Activated CD4-positive, alpha-beta T cell treated with anti-CD3 and anti-CD28 coated beads for 36 hours (primary cell): ENCODE measurements at places on chromosomes 5 and 9.

DNA sequence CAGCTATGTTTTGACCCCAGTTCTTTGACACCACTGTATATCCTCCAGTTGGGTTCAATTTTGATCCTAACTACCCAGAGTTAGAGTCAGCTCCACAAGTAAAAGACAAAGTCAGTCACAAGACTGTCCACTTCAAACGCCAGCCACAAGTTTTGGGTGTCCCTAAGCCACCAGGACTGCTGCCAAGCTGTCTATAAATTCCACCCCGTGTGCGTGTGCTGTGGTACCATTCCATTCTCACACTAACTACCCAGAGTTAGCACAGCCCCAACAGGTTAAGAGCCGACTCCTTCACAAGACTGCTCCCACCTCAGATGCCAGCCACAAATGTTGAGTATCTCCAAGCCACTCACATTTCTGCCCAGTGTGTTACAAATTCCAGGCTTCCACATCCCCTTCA is 56.7 kb downstream of the APC start:
- no peak for DNase-seq

DNA sequence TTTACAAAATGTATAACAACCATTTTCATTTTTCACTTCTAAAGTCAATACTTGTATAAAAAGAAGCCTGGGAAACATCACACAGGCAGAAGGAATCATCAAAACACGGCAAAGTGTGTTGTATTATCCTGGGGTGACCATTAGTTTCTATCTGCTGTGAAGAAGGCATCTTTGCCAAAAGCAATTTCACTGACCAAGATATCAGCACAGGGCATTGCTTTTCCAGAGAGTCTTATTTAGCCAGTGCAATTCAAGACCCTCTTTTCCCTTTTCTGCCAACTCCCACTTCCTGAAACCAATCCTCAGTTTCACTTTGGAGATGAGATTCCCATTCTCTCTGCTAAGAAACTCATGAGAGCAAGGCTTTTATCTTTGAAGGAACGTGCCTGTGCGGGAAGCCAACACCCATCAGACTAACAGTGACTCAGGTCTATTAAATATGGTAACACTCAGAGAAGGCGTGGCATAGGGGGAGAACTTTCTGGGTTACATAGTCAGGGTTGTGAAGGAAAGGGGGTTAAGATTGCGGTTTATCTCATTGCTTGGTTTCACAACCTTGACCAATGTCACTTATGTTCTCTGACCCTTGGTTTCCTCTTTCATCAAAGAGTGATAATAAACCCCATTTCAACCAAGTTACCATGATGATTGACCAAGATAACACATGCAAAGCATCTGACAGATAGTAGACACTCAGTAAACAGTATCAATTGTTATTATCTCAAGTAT is 666.9 kb upstream of the KLF4 start:
- no peak for DNase-seq

GRCh38 chr9:69768716-69769115 is 8.9 kb upstream of the PTAR1 start:
- DNase-seq, result no peak

DNA sequence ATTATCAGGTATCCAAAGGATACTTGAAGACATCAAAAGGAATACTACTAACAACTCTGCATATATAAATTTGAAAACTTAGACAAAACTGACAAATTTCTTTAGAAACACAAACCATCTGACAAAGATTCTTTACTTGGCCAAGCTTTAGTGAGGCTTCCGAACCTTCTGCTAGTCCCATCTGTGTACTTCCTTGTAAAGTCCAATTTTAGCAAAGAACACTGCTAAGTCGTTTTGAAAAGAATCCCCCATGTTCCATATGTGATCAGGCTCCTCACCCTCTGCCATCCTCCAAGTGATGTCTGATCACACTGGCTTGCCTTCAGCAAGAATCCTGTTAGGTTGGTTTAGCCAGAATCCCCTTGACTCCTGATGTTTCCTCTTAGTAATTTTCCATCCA is 150.0 kb upstream of the ACO1 start:
- no peak for DNase-seq

DNA sequence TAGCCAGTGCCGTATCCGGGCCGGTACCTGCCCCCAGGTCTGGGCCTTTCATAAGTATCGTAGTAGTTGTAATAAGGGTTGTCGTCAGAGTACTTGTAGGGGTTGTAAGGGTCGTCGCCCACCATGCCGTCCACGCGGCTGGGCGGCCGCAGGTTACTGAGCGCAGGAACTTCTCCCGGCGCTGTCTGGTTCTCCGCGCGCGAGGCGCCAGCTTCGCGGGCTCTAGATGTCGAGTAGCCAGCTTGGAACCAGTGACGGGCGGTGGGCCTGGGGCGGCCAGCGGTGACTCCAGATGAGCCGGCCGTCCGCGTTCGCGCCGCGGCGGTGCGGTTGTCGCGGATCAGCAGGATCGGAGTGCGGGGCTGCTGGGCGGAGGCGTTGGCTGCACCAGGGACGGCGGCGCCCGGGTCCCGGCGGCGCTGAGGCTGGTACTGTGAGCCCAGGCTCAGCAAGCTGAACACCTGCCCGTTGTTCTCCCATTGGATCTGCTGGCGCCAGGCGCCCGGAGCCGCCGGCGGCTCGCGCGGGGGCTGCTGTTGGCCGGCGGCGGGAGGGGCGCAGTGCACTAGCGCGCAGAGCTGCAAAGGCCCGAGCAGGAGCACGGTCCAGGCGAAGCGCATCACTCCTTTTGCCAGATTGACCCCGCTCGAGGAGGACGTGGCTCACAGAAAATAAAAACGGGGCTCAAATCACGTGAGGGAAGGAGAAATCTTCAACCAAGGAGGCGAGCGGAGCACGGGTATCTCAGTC is 518 bp downstream of the LOX start:
- peak; percentile 31 for DNase-seq

DNA sequence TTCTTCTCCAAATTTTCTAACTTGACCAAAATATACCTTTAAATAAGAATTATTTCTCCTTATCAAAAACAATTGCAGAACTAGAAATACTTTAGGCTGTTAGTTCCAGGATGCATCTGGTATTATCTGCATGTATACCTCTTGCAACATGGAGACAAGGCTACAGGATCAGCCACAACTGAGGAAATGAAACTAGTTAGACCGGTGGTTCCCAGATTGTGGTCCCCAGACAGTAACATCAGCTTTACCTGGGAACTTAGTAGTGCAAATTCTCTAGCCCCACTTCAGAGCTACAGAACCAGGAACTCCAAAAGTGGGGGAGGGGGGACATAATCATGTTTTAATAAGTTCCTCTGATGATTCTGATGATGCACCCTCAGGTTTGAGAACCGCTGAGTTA is 61.6 kb upstream of the C9orf72 start:
- DNase-seq, result no peak

GRCh38 chr9:71663931-71664459 is 104.3 kb downstream of the CEMIP2 start:
- no peak for DNase-seq

DNA sequence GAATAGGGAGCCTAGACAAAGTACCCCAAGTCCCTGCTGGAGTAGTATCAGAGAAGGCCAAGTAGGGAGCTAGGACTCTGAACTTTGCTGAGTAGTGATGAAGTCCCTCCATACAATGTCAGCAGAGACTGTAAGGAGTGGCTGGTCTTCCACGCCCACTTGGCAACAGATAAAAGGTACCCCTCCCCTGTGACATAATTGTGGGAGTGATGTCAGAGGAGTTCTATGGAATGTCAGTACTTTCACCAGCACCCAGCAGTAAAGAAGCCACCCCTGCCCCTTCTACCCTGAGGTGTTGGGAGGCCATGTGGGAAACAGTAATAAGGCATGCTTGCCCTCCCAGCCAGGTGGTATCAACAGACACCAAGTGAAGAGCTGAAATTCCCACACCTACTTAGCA is 143.9 kb downstream of the SLIT3 start:
- DNase-seq, result no peak

GRCh38 chr5:77218263-77218662 is 7.8 kb downstream of the PDE8B start:
- no peak for DNase-seq

DNA sequence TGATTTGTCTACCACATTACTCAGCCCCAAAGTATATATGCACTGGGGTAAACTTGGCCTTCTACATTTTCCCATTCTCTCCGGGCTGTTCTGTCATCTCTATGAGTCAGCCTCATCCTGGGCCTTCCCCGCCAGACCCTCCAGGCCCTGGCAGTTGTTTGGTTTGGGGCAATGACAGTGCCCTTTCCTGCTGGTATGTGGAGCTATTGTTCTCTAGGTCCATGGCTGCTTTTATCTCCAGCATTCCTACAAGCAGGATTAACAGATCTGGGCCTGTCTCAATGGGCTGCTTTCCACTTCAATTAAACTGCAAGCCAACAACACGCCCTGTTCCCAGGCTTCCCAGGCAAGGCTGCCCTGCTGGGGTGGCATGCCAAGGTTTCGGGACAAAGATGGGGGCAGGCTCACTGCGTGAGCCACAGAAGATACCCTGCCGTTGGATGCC is 136.4 kb downstream of the SLIT3 start:
- no peak for DNase-seq

DNA sequence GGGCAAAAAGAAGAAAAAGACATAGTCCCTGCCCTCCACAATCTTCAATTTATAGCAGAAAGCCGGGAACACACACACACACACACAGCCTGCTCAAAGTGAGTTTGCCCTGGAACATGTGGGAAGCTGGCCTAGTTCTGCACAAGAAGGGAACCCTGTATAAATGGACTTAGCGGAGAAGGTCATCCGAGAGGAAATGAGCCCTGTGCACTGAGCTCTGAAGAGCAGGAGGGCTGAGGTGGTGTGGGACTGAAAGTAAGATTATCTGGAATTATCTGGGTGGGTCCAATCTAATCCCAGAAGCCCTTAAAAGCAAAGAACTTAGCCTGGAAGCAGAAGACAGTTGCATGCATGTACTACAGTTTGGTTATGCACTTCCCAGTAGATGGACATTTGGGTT is 90.0 kb upstream of the CTSV start:
- no peak for DNase-seq

- DNase-seq, result no peak
Measured at GRCh38 chr5:103690676-103691075, 128.1 kb upstream of the NUDT12 start.

DNA sequence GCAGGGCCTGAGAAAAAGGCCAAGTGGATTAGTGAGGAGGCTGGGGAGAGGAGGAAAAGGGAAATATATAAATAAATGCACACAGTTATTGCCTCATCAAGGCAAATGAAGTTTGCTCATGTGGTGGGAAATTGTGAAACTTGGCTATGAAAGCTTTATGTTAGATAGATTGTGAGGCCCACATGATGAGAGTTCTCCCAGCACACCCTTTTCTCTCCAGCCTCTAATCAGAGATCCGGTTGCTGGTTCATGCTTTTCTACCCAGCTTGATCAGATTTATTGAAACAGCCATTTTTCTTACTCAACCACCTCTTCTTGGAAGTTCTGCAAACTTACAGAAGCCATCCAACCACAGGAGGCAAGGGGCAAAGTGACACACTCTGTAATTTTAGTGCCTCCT is 125.8 kb upstream of the KLF4 start:
- DNase-seq, result no peak

DNA sequence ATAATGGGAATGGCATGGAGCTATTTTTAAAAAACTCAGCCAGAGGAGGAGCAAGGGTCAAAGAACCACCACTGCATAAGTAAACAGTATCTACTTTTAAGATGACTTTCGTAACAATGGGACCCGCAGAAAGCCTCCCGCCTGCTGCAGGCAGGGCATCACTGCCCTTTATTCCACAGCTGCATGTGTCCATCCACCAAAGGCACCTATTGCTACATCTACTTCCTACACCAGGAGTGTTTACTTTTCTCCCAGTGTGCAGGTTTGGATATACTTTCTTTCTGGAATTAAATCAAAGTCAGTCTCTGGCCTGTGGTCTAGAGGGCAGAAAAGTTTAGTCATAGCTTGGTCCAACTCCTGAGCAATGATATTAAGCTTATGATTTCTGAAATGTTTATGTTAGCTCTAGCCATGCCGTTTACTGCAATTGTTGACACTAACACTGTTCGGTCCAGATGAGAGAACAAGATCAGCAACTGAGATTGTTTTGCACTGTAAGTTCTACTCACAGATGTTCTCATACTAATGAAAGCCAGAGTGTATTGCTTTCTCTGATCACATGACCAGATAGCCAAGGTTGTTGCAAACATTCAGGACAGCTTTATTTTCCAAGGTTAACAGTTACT is 391.5 kb downstream of the FGF10 start:
- no peak for DNase-seq

- DNase-seq, result peak; percentile 28
Measured at GRCh38 chr9:131233556-131233955, 42.8 kb downstream of the FAM78A start.

DNA sequence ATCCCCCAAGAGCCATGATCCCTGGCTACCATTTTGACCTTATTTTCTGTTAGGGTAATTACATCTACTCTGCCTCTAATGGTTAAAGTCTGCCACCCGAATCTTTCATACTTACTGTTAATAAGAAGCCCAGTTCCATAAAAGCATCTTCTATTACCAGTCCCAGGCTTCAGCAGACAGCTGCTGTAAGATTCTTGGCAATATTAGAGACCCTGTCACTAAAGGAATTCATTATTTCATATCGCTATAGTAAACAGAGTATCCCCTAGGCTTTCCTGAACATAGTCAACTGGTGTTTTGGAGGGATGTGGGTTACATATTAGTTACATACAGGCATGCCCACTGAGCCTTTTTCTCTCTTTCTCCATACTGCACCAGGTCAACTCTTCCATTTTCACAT is 608.7 kb upstream of the SEMA6A start:
- DNase-seq, result no peak

DNA sequence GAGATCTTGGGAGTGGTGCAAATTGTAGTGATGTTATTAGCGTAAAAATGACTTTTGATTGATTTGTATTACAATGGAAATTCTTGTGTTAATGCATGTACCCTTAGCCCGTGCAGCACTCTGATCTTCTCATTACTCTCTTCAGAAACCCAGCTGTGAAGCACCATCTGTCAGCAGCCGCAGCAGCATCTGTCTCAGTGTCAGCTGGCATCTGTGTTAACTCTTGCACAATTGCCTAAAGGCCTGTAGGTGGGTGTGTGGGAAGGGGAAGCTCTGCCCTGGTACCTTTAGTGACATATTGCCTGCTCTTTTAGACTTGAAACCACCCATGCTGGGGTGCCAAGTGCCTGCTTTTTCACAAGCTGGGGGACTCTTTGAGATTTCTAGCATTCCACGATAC is 101.3 kb downstream of the FBXL7 start:
- DNase-seq, result no peak

DNA sequence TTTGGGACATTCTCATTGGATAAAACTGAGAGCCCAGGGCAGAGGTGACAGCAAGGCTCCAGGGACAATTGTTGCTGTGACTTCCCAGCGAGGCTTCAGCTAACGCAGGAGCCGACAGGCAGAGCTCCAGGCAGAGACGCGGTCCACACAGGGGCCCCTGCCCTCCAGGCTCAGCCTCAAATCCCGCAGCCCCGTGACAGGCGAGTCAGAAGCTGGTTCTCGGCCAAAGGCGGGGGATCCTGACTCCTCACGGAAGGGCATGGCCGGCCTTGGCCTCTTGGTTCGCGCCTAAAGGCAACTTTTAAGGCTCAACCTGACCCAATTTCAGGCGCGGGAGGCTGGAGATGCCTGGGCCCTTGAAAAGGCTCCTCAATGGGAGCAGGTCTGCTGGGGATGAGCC is 21.3 kb downstream of the SLC12A7 start:
- no peak for DNase-seq

- peak; percentile 81 for DNase-seq
Measured at GRCh38 chr5:55062039-55062779, 38.2 kb downstream of the GZMK start.

GRCh38 chr5:119267958-119268386 is 87.8 kb upstream of the TNFAIP8 start:
- peak; percentile 93 for DNase-seq

- DNase-seq, result no peak
Measured at GRCh38 chr9:78871452-78872331, 574.8 kb downstream of the PSAT1 start.

GRCh38 chr5:144086295-144086694 is 84.2 kb downstream of the YIPF5 start:
- no peak for DNase-seq
